GM23338 (cell line): ENCODE measurements at places on chromosomes 3 and 15. TPM values are rescaled to one million over a fixed set of nuclear protein-coding genes. Genes with fewer than 3 reads are reported as not detected.

Gene STRC
- 0.19 and 0.45 TPM in 2 replicates for total RNA-seq

Gene ADPRH
- 3.4 and 4.4 TPM in 2 replicates for total RNA-seq

- peak; percentile 19 for DNase-seq
- H3K4me1 ChIP-seq, result peaks cover 59% of the 10 kb centered on the region
- no peaks in the 10 kb centered on the region for H3K27me3 ChIP-seq
- no peaks in the 10 kb centered on the region for H3K36me3 ChIP-seq
- H3K4me3 ChIP-seq, result no peak overlapping the region
- H3K27ac ChIP-seq, result 0 out of 2 replicates have a peak overlapping the region, but pooled peaks have one; percentile 84
These were observed 149.4 kb downstream of the LPP start for GRCh38 chr3:188303286-188303799.

DNA sequence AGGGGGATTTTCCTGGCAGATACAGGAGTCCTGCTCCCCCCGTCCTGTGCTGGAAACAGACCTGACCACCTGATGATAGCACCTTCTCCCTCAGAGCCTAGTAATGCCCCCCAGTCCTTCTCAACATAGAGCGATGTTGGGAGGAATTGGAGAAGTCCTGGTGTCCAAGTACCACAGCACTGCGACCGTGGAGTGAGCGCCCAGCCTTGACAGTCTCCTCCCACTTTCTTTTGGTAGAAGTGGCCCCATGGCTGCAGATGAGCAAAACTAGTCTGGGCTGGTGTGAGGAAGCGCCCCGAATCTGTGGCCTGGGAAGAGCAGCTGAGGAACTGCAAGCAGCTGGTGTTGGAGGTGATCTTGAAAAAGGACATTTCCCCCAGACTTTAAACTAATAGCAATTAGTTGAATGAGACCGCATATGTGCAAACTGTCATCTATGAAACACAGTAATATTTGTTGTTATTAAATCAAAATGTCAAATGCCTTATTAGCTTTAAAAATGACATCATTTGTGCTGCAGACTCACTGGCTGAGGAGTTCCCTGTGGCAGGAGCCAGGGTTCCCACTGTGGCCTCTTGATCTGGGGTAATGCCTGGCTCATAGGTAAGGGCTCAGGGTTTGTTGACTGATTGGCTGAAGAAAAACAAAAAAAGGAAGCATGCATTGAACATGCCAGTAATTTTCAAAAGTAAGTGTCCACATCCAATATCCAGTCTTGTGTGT, 121.8 kb downstream of the CACNA2D3 start:
- no peak for DNase-seq
- H3K27me3 ChIP-seq, result no peaks in the 10 kb centered on the region
- no peak overlapping the region for H3K4me3 ChIP-seq
- H3K27ac ChIP-seq, result no peak overlapping the region
- no peaks in the 10 kb centered on the region for H3K36me3 ChIP-seq
- H3K4me1 ChIP-seq, result peaks cover 12% of the 10 kb centered on the region

DNA sequence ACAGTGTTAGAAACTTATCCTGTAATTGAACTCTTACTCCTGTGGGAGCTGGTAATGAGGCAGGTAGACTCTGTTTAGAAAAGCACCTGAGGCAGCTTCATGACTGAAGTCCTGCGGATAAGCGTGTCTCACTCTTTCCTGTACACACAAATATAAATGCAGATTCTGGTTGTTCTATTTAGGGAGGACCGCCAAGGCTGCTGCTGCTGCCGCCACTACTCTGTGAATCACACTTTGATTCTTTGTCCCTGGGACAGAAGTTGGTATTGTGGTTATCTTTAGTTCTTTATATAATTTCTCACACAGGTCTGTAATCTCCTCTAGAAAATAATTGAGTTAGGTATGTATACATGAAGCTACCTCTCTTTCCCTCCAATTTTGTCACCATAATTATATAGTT, 3.6 kb downstream of the LSAMP start:
- no peaks in the 10 kb centered on the region for H3K36me3 ChIP-seq
- no peak overlapping the region for H3K27ac ChIP-seq
- H3K4me1 ChIP-seq, result peaks cover 17% of the 10 kb centered on the region
